ENCODE measurements at places on chromosomes 16 and 17.

GRCh38 chr16:78060295-78060694 is 37.9 kb downstream of the CLEC3A start:
- no peak for DNase-seq

GRCh38 chr17:81242421-81243332 is 3.6 kb downstream of the NDUFAF8 start:
- no peak for DNase-seq

- DNase-seq: no peak
Measured at GRCh38 chr16:65988024-65988595, 378.4 kb upstream of the CDH5 start.

GRCh38 chr17:34579017-34579946 is at the start of gene TMEM132E:
Gene TMEM132E, plus strand, starts transcription at chr17:34579582. Its CDS starts 1,495 bp downstream, at chr17:34581077.
- DNase-seq: peak; percentile 83

- DNase-seq: no peak
Measured at GRCh38 chr17:6682339-6682738, 30.8 kb downstream of the C17orf100 start.

GRCh38 chr17:82399041-82399441 is 19.1 kb upstream of the HEXD start:
- DNase-seq: peak; percentile 59

GRCh38 chr17:59617156-59617732 is 2.5 kb upstream of the CLTC start:
- no peak for DNase-seq

- DNase-seq: no peak
Measured at GRCh38 chr17:79090443-79091225, 16.0 kb downstream of the ENGASE start.

DNA sequence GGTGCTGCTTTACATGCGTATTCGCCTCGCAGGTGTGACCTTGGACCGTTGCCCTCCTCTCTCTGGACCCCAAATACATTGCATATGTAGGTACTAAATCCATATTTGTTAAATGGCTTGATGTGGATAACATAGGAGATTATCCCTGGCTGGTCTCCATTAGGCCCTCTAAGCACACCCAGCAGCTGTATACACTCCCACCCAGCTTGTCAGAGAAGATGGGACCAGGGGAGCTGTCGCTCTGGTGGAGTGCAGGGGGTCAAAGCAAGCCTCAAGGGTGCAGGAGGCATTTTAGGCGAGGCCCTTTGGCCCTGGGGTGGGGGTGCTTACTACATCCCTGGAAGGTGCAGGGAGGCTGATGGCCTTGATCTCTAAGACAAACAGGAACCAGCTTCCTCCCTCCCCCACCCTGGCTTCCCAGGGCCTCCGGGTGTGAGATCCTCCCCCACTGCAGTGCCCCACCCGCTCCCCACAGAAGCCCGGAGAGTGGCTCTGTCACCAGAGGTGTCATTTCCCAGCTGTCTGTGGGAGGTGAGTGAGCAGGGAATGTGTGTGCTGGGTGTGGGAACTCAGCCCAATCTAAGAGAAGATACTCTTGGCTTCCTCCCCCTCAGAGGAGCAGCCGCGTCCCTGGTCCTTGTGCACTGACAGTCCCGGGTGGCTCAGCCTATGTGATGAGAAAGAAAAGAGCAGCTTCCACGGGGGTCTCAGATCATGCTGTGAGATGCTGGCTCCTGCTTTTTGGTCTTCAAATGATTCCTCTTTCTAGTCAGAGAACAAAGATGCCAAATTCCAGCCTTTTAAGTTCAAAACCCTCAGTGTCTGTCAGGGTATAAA is 1.4 kb upstream of the VAMP2 start:
- no peak for DNase-seq

DNA sequence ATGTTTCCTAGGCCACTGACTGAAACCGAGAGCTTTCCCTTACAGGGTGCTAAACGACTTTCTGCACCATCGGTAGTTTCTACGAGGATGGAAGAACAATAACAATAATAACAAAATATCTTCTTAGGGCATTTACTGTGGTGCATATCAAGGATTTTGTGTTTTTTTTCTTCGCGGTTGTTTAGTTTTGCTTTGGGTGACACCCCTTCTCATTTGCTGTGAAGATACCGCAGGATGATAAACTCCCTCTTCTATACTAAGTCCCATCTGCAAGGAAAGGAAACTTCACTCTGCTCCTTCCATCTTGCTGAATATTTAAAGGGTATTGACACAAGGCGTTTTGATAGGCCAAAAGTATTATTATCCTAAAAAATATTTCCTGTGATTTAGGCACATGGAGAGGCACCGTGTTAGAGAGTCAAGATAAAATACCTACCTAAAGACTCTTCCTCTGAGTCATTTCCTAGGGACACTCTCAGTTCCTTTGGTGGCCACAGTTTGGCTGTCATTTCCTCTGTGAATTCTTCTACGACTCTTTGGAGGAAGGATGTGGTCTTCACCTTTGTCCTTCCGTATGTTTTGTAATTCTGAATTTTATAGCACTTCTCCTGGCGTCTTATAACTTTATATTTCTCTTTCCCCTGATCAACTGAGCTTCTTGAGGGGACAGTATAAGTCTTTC is 318.8 kb downstream of the CDH13 start:
- DNase-seq: no peak

GRCh38 chr16:54479546-54479945 is 193.0 kb upstream of the IRX3 start:
- DNase-seq: no peak

DNA sequence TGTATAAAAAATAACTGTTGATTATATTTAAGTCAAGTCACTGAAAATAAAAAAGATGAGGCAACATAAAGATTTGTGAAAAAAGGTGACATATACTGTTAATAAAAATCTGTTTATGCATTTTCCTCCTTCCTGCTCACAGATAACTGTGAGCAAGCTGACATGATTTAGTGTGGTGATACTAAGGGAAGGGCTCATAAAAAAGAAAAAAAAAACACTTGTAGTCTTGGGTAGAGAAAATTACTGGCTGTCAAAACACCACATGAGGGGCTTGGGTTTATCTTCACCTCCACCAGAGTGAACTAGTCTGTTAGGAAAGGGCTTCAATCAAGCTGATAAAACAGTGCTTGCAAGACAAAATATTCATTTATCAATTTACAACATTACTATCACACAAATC is 247.6 kb downstream of the CNTNAP4 start:
- DNase-seq: no peak

- no peak for DNase-seq
Measured at GRCh38 chr16:13992322-13992721, 72.4 kb downstream of the ERCC4 start.

DNA sequence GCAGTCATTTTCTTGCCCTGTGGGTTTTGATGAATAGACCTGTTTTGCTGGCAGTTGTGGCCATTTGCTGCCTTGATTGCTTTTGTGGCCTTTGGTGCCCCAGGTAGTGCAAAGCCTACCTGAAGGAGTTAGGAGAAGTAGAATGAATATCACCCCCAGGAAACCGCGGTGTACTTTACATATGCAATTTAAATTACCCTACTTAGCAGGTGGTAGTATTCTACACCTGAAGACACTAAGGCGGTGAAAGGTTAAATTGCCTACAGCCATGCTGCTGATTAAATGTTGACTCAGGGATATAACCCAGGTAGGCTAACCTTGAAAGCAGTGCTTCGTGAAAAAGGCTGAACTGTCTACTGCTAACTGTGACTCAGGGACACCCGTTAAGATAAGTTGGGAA is 27.2 kb upstream of the WWOX start:
- no peak for DNase-seq

DNA sequence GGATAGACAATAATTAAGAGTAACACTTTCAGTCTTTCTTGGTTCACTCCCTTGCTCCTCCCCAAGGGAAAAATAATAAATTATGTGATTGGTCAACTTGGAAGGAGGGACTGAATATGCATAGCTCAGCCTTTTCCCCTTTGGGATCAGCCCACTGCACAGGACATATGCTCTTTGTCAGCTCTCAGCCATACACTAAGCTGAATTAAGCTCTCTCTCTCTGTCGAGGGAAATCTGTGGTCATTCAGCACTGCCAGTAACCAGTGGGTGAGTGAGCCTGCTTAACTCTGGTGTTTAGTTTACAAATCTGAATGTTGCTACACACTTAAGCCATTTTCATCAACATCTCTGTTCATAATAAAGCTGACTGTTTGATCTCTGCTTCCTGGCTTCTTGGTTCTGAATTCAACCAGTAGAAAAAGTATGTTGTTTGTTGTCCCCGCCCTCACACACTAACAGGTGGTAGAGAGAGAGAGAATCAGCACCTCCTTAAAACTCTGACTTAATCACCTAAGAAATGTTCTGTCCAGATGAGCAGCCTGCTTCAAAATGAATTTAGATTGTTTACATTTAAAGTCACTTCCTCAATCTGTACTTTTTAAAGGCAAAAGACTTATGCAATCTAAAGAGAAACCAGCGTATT is 102.3 kb upstream of the C17orf78 start:
- DNase-seq: no peak

DNA sequence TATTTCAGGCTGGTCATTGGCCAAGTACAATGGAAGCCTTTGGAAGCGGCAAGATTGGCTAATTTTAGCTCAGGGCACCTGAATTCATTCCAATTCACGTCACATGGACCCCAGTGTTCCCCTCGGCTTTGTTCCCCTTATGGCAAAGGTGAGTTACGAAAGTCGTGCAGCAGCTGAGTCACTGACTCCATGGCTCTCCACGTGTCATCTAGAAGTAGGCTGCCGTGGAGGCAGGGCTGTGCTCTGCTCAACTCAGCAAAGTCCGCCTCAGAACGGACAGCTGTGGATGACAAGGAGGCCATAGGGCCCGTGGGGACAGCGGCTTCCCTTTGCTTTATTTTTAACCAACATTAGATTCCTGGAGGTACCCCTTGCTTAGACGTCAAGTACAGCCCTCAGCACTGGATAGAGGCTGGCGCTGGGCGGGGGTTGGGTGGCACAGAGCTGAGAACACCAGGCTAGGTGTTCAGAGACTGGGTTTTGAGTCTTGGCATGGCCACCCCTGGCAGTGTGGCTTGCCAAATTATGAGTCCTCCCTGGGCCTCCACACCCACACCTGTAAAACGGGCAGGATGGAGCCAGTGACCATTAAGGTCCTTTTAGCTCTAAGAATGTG is 23.6 kb downstream of the ADAD2 start:
- no peak for DNase-seq

- no peak for DNase-seq
Measured at GRCh38 chr17:58097384-58098088, 14.3 kb downstream of the DYNLL2 start.

- DNase-seq: no peak
Measured at GRCh38 chr16:67114793-67115192, 5.1 kb downstream of the PHAF1 start.

GRCh38 chr16:59392911-59393310 is 658.8 kb upstream of the GOT2 start:
- no peak for DNase-seq

- no peak for DNase-seq
Measured at GRCh38 chr17:9228408-9229159, 207.3 kb downstream of the NTN1 start.

DNA sequence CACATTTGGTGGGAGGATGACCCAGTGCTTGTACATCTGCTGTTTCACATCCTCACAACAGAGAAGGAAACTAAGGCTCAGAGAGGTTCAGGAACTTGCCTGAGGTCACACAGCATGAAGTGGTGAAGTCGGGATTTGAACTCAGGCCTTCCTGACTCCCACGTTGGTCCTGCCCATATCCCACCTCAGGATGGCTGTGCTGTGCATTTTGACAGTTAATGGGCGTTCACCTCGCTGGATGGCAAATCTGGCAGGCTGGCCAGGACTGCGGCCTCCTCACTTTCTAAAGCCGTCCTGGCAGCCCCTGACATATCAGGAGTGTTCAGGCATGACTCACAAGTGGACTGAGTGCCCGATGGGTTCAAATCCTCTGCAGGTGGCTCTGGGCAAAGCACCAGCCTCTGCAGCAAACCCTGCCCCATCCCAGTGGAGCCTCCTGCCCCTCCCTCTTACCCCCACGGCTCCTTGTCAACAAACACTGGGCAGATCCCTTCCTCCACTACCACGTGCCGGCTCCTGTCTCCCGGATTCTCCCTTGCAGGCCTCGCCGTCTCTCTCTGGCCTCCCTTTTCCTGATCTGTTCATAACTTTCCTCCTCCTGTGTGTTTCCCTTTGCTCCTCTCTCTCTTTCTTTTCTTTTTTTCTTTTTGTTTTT is 29.2 kb downstream of the SOCS3 start:
- DNase-seq: peak; percentile 28

GRCh38 chr17:45953561-45953960 is 45.5 kb upstream of the STH start:
- DNase-seq: no peak

DNA sequence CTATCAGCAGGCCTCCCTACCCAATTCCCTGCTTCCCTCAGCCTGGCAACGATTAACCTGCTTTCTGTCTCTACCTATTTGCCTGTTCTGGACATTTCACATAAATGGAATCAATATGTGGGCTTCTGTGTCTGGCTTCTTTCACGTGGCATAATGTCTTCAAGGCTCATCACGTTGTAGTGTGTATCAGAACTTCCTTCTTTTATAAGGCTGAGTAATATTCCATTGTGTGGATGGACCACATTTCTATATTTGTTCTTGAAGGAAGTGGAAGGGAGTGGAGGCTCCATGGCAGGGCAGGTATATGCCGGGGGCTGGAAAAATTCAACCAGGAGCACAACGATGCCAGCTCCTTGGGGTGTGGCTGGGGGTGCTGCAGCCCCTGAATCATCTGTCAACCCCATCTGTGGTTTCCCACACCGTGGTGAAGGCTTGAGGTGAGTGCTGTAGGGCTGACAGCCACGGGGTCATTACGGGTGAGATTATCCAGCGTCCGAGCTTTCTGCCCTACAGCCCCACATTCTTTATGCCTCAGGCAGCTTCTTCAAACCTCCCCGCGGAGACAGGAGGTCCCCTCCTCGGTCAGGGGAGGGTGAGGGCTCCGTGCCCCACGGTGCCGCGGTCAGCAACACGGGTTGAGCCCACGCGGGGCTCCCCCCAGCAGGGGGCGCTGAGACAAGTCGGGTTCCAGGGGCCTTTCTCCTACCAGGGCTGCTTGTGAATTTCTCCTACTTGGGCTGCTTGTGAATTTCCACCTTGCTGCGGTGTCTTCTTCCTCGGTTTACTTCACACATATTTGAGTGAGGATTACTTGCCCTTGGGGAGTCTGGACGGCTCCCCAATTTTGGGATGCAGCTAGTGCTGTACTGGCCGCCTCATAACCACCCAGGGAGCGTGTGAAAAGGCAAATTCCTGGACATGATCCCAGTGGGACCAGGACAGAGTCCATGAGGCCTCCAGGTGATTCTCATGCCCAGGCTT is 18.3 kb upstream of the WFIKKN2 start:
- peak; percentile 47 for DNase-seq

- DNase-seq: no peak
Measured at GRCh38 chr16:21228361-21228872, 5.1 kb upstream of the ANKS4B start.

GRCh38 chr17:75551266-75551665 is 25.8 kb downstream of the LLGL2 start:
- DNase-seq: no peak
